ENCODE measurements at places on chromosomes 6 and 20.
A peak's percentile ranks its signal among the peaks of the same experiment; 100 is the strongest.

DNA sequence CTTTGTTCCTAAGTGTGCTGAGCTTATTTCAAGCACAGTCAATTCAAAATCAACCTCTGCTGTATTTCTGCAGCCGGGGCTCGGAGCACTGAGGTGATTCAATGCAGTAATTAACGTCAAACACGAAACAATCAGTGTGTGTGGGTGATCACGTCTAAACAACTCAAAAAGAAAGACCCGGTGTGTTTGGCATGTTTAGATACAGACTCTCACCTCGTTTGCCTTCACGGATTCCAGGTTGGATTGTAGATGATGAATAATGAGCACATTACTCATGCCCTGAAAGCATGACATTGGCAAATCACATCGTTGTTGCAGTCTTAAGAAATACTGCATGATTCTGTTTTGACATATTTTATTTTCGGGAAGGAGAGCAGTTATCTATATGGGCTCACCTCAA, 231.0 kb downstream of the QKI start:
- peak; percentile 28 for DNase-seq

DNA sequence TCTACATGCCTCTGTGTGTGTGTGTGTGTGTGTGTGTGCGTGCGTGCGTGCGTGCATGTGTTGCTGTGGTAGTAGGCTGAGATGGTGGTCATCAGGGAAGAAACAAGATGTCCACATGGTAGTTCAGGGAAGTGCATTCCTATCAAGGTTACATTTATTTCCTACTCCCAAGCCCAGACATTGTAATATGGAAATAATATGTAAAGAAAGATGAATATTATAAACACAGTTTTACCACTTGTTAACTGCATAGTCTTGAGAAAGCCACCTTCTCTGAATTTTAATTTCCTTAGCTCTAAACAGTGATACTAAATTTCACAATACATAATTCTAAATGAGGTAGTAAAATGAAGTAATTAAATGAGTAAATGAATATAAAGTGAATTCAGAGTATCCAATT, 14.0 kb downstream of the MEI4 start:
- DNase-seq, result no peak

DNA sequence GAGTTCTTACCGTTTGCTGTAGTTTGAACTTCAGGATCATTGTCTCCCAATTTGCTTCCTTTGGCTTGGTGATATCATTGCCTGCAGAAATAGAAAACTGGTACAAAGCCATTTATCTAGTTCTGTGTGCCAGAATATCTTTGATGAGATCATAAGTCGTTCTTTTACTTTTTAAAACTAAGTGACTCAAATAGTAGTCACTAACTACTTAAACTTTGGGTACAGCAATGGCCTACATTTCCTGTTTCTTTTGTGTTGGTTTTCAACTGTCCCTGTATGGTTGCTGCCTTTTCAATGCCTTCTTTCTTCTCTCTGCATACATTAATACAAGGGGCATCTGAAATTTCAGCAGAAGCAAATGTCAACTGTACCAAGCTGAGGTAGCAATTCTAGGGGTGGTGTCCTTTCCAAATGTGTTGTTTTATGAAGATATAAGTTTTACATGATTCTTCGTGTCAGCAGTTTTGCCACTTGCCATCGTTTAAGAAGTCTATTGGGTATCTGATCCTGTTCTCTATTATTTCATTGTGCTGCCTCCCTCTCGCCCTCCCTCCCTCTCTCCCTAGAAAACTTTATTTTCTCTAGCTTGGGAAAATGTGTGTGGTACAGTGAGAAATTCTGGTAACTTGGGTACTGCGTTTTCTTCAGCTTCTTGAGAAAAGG, 238.5 kb downstream of the FARS2 start:
- peak; percentile 29 for DNase-seq

DNA sequence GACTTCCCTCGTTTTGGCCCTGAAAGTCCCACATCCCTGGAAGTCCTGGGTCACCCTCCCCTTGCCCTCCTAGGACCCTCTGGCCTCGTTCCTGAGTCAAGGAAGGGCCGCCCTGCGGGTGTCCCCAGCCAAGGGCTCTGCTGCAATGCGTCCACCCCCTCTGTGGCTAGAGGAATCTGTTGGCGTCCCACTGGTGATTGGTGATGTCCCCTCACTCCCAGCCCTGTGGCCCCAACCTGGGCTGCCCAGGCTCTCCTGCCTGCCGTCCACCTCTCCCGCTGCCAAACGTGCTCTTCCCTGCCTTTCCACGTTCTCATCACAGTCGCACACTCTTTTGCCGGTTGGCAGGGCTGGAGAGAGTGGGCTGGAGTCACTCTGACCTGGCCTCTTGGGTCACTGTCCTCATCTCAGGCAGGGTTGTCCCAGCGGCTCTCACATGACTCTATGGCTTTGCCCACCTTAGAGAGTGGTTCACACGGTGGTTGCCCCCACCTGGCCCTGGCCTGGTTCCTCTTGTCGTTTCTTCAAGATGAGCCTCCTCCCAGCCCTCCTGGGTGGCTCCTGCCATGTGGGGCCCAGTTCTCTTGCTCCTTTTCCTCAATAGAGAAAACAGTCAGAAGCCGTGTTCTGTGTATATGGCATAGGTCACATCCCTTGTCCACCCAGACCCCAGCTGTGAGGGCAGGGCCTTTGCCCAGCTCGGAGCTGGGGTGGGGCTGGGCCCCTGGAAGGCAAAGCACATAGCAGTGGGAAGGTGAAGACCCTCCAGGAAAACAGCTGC, 100.9 kb downstream of the TMEM242 start:
- DNase-seq, result no peak

GRCh38 chr6:51855310-51856082, 231.9 kb downstream of the PKHD1 start:
- DNase-seq, result peak; percentile 77

DNA sequence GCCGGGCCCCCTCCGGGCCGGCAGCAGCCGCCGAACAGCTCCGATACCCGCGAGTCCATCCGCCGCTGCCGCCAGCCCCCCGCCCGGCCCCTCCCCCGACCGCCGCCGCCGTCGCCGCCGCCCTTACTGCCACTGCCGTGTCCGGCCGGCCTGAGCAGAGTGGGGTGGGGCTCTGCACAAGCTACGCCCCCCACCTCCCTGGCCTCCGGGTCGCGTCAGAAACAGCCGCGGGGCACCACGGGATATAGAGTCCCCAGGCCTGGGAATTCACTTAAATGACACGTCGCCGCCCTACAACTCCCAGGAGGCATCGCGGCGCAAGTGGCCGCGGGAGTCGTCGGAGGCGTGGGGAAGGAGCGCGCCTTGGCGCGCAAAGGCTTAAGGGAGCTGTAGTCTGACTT, at the start of gene GTPBP2:
Gene GTPBP2, minus strand, starts transcription at position 161 of the 401 bp plus-strand sequence. Its CDS starts 102 bp downstream, at position 59.
- DNase-seq, result peak; percentile 100

- peak; percentile 23 for DNase-seq
These were observed 9.4 kb downstream of the DCBLD1 start for GRCh38 chr6:117491916-117492315.

DNA sequence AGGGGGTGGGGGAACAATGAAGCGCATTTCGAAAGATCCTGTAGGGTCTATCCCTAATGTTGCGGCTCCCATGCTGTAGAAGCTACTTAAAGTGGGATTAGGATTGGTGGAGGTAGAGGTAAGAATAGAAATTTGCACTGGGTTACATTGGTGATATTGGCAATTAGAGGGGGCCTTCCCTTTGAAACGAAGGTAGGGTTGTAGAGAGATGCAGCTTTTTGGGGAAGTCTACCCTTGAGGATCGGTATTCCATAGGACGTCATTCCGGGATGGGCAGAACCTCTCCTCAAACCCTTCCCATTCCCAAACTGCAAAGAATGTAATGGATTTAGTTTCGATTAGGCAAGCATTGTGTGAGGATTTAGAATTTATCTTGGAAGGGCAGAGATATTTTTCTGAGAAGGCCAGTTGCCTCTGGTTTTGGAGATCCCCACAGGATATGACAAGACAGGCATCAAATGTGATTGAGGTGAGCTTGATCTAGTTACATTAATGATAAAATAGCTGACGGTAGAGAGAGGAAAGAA, 5.4 kb upstream of the ZNFX1 start:
- no peak for DNase-seq

DNA sequence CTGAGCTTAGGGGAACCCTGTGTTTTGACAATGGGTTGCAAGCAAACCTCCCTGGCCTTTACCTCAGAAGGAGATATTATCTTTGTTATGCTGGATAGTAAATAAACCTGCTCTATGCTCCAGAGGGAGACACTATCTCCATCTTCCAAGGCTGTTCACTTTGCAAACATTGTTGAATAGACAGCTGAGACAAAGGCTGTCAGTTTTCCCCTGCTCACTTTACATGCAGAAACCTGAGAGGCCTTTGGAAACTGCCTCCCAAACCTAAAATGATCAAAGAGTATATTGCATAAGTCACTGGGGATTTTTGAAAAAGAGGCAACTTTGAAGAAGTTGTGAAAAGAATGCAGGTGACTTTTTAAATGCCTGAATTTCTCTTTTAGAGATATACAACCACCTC, 61.6 kb downstream of the MRAP2 start:
- no peak for DNase-seq
